ENCODE measurements at places on chromosomes 2 and 18.

- no peak for DNase-seq
Measured at GRCh38 chr2:120776649-120777048, 41.0 kb downstream of the GLI2 start.

- no peak for DNase-seq
Measured at GRCh38 chr2:239966029-239966852, 58.9 kb downstream of the NDUFA10 start.

DNA sequence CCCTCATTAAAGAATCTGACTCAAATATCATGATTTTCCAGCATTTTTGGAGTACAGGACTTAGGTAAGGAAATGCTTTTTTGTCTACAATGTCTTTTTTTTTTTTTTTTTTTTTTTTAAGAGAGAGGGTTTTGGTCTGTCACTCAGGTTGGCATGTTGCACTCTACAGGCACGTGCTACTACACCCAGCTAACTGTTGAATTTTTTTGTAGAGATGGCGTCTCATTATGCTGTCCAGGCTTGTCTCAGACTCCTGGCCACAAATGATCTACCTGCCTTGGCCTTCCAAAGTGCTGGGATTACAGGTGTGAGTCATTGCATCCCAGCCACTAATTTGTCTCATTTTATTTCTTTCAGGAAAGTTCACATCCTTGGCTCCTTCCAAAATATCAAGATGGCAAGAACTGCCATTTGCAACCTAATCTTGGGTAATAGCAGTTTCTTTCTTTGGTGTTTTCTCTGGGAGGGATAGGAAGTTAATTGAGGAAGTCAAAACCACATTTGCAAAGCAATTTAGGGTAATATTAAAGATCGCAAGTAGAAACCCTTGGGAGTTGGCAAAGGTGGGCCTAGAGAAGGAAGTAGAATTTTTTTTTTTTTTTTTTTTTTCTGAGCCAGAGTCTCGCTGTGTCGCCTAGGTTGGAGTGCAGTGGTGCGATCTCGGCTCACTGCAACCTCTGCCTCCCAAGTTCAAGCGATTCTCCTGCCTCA lies 15.5 kb downstream of the PNO1 start:
- no peak for DNase-seq

GRCh38 chr2:197926673-197927072 lies 122.3 kb downstream of the PLCL1 start:
- no peak for DNase-seq

DNA sequence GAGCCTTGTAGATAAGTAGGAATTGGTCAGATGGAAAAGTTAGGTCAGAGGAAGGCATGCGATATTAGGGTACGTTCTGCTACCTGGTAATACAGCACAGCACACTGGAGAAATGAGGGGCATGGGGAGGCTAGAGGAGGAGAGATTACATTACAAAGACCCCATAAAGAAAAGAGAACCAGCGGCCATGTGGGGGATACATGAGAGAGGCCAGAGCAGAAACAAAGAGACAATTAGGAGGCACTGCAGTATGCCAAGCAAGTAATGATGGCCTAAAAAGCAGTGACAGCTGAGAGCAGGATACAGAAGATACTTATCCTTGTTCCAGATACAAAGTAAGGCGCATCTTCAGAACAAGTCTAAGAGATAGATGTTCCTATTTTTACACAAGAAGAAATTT lies 40.0 kb downstream of the TXNL1 start:
- no peak for DNase-seq

- no peak for DNase-seq
Measured at GRCh38 chr2:230636684-230637271, 75.9 kb upstream of the CAB39 start.

DNA sequence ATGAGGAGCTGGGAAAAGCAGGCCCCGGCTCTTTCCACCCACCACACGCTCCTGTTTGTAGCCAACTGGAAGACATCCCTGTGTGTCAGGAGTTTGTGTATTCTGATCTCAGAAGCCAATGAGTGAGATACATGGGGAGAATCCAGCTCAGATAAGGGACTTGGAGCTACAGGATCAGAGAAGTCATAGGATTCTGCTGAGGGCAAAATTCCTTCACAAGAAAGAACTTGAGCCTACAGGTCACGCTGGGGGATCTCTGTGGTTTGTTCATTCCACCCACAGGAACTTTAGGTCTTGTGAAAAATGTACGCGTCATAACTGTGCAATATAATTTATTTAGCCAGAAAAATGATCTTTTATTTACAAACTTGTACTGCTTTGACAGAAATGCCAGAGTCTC lies 80.1 kb upstream of the SMIM21 start:
- no peak for DNase-seq

DNA sequence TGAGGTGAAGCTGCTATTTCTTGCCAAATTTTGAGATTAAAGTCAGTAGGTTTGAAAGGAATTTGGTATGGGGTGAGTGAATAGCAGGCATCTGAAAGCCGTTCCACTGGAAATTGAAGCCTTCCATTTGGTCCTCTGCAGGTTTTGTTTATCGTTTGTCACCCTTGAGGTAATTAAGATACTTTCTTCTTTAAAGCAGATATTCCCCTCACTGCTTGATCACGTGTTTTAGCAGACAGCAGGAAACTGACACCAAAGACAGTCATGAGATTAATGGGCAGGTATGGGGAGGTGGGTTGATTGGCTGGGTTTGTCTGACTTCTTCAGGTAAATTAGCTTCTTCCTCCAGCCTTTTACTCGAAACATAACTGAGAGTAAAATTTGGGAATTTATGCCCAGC lies 10.7 kb downstream of the LPIN1 start:
- DNase-seq = peak; percentile 58

GRCh38 chr2:85887566-85888019 lies 1.2 kb downstream of the ST3GAL5 start:
- DNase-seq = peak; percentile 60

Measured in CD4-positive, alpha-beta T cell treated with Interleukin-2 at 100 ng/mL for 4 hours (primary cell).